Stimulated activated naive CD8-positive, alpha-beta T cell treated with anti-CD3 and anti-CD28 coated beads, Interleukin-15, Interleukin-2, amounts not matched to agents 100 U/mL and 50 U/mL, for 24 hours (primary cell): ENCODE measurements at places on chromosomes 5 and 9.

DNA sequence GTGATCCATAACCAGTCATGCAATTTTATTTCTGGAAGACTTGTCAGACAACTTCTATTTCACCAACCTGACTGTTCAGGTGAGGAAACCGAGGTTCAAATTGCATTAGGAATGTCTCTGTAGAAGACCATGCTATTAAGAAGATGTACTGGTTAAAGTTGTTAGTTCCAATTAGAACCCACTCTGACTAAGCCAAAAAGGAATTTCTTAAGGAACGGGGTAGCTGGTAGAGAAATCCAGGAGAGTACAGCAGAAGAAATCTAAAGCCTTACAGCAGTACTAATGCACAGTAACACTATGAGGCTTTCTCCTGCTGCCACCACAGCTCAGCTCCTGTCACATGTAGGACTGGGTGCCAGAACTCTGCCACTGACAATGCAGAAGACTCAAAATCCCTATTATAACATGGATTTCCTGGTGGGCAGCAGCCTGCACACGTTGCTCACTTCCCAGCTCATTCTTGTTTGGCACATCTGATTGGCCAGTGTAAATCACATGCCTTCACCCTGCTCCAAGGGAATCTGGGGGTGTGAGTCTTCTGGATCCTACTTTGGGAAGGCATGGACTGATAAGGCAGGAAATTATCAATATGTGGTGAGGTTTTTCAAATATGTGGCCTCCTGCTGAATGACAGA, 37.1 kb downstream of the CAST start:
- no peak for DNase-seq

DNA sequence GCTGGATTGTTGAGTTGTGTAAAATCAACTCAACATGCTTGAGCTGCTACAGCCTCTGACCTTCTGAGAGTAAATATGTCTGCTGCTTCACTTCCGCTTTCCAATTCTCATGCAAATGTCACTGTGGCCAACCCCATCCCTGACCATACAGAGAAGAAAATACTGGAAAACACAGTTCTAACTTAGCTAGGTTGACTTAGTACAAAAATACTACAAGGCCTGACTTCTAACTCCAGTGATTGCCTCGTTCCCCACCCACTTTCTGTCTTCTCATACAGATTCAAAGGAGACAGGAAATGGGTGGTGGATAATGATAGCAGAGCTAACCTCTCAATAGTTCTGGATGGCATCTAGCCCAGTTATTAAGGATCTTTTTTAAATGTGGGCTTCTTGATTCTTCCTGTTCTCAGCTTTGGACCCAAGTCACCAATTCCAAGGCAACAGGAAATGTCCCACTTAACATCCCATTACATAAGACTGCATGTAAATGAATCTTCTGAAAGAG, 226.6 kb upstream of the SLC24A2 start:
- no peak for DNase-seq

GRCh38 chr5:109546461-109546860, 136.7 kb upstream of the PJA2 start:
- no peak for DNase-seq

DNA sequence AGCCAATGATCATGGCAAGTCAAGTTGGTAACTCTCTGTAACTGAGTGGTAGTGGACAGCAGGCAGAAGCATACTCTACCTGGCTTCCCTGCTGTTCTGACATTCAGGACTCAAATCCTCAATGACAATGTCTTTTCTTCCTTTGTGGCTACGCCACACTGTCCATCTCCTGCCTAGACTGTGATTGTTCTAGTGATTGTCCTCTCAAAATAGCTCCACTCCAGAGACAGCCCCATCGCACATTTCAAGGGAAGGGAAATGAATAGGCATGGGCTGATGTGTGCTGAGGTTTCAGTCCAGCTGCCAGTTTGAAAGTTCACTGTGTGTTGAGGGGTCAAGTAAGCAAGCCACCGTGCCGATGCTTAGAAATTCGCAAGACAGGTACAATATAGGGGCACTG, 227.0 kb upstream of the WWC1 start:
- DNase-seq: no peak

DNA sequence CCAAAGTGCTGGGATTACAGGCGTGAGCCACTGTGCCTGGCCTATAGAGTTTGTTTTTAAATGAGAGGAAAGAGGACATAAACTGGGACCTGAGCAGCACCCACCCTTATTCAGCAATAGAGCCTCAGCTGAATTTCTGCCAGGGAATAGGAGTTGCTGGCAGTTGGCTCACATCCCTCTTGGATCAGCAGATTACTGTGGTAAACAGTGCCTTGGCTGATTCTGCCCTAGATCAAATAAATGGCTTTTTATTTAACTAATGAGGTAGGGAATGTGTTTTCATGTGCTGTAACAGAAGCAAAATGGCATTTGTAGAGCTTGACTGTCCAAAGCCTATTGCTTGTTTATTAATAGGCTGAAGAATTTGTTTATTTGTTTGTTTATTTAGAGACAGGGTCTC, 2.1 kb downstream of the ARHGEF37 start:
- no peak for DNase-seq

DNA sequence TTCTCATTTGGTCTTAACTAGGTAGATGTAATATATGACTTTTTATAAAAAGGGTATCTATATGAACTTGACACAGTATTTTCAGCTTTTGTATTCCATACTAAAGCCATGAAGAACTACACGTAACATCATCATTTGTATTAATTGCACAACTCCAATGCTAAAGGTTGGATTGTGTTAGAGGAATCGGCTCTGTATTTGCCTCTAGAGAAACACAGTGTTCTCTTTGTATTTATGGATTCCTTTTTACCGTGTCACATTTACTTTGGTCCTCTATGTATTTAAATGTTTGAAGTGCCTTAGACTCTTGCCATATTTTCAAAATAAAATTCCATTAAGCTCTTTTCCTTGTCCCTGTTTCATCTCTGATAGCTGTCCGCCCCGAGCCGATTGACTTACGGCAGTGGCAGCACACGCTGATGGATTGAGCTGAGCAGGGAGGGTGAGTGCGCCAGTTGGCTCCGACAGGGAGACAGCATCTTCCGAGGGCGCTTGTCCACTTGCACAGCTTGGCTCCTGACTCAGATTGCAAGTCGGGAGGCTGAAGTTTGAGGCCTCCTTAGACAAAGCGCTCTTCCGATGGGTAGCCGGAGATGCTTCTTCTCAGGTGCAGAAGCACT, 95.6 kb upstream of the DMRT1 start:
- no peak for DNase-seq

DNA sequence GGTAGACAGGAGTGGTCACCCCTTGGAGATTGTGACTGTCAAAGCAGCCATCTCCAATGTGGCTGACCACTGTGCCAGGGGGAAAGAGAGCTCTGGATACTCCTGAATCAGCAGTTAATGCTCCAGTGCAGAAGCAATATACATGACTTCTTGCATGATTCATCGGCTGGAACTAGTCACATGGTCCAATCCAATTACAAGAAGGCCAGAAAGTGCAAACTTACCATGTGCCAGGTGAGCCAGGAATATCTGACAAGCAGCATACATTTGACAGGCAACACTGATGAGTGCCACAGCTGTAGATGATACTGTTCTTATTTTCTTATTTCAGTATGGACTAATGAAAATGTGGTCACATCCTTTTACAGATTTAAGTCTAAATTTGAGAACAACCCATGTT, 440.0 kb upstream of the MPDZ start:
- no peak for DNase-seq

GRCh38 chr9:130881516-130881915, 15.1 kb downstream of the QRFP start:
- no peak for DNase-seq

DNA sequence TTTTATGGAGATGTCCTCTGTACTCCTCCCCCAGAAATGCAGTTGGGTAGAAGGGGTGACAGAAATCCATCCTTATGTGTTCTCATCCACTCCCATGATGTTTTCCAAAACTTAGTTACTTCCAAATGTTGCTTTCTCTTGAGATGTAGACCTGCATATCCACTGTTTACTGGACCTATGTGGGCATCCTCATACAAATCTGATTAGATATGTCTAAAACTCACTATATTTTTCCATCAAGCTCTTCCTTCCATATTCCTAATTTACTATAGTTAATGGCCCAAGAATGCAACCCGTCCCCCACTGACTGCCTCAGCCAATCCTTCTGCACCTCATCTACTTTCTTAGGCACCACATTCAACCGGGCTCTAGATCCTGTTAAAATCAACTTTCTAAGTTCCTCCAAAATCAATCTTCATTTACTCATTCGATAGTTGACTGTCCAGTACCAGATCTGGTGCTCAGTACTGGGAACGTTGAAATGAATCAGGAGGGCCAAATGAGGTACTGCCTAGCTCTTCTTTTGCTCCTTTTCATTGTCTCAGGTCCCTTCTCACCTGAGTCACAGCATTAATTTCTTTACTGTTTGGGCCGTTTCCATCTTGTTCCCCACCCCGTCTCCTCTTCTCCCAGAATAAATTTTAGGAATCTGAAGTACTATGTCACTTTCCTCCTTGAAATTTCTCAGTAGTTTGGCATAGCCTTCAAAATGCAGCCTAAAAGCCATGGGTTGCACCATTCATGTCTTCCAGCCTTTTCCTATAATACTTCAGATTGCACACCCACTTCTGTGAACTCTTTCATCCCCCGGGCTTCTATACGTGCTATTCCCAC, 7.9 kb downstream of the PLK2 start:
- no peak for DNase-seq

- no peak for DNase-seq
These were observed 546.1 kb downstream of the NR2F1-AS1 start for GRCh38 chr5:93034621-93035590.

- no peak for DNase-seq
These were observed 3.3 kb downstream of the LARP1 start for GRCh38 chr5:154758493-154758892.

DNA sequence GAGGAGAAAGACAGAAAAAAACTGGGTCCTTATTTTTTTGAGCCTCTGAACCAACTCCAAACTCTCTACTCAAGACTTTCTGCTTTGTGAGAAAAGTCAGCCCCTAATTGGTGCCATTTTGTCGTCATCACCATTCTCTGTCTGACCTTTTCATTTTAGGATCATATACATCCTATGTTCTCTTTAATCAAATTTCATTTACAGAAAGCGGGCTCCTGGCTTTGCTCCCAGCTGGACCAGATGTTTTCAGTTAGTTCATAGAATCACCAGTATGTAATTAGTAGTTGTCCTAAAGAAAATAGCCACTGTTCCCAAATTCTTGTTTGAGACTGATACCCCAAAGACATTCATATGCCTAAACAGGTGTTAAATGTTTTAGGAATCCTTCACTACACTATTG, 28.6 kb upstream of the SLCO4C1 start:
- no peak for DNase-seq

GRCh38 chr5:57598756-57599155, 116.1 kb upstream of the ACTBL2 start:
- DNase-seq: no peak

DNA sequence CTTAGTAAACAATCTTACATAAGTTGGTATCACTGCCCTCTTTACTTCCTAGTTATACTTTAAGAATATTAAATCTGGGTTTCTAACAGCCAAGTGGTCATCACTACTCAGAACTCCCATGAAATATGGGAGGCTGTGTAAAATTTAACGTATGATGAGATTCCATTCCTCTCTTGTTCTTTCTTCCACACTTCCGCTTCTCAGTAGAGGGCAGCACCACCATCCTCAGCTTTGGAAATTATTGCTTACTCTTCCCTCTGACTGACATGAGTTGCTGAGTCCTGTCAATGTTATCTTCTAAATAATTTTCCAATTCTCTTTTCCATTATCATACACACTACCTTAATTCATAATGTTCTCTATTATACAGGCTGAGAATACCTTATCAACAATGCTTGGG, 194.0 kb downstream of the RFX3 start:
- peak; percentile 10 for DNase-seq

DNA sequence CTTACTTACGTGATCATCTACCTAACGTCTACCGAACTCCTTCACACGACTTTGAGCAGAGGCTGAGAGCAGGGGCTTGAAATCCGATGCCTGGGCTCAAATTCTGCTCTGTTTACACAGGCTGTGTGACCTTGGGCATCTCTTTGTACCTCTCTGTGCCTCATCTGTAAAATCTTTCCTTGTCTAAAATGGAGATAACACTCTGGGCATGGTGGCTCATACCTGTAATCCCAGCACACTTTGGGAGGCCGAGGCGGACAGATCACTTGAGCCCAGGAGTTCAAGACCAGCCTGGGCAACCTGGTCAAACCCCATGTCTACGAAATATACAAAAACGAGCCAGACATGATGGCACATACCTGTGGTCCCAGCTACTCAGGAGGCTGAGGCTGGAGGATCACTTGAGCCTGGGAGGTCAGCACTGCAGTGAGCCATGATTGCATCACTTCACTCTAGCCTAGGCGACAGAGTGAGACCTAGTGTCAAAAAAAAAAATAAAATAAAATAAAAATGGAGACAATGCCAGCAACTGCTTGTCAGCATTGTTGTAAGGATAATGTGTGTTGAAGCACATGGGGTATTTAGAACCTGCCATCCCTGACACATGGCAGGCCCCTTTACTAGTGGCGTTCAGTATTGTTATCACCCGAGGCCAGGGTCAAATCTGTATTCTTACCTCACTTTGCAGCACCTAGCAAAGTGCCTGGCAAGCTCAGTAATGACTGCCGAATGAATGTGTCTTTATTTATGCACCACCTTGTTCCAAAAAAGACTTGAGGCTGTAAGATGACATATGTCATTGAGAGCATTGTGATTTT, 32.6 kb upstream of the CRB2 start:
- no peak for DNase-seq

DNA sequence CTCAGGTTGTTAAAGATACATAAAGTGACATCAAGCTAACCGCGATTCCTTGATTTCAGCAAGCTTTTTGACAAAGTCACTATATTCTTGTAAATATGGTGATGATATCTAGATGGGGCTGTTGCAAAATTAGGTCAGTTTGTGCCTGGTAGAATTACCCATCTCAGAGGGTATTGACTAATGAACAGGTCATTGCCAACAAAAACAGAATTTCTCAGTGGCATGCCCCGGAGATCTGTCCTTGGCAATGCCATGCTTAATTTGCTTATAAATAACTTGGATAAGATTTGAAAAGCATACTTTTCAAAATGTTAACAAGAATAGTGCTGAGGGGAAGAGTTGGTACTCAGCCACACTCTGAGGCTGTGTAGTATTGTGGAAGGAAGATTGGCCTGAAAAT, 783.3 kb upstream of the SEMA6A start:
- DNase-seq: no peak

- DNase-seq: peak; percentile 16
These were observed 63.5 kb upstream of the HAND1 start for GRCh38 chr5:154541553-154541952.

DNA sequence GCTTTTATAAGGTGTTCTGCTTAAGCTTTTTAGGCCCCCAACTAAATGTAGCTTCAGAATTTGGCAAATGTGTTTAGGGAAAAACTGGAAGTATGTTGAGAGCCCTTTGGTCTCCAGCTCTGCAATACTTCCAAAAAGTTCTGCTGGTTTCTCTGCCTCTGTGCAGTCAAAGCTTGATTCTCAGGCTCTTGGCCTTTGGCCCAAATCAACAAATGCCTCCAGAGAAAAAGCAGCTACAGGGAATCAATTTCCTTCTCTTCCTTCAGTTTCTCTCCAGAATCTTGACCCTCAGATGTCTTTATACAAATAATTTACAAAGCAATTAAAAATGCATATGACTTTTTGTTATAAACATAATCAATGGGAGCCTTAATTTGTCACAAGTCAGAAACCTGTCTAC, 235.7 kb downstream of the COMMD10 start:
- DNase-seq: no peak
